ENCODE measurements at places on chromosomes 5 and 9.

- no peak for DNase-seq
Measured at GRCh38 chr5:59040024-59040803, 457.3 kb downstream of the RAB3C start.

- no peak for DNase-seq
Measured at GRCh38 chr5:178396796-178397720, 164.5 kb upstream of the PHYKPL start.

DNA sequence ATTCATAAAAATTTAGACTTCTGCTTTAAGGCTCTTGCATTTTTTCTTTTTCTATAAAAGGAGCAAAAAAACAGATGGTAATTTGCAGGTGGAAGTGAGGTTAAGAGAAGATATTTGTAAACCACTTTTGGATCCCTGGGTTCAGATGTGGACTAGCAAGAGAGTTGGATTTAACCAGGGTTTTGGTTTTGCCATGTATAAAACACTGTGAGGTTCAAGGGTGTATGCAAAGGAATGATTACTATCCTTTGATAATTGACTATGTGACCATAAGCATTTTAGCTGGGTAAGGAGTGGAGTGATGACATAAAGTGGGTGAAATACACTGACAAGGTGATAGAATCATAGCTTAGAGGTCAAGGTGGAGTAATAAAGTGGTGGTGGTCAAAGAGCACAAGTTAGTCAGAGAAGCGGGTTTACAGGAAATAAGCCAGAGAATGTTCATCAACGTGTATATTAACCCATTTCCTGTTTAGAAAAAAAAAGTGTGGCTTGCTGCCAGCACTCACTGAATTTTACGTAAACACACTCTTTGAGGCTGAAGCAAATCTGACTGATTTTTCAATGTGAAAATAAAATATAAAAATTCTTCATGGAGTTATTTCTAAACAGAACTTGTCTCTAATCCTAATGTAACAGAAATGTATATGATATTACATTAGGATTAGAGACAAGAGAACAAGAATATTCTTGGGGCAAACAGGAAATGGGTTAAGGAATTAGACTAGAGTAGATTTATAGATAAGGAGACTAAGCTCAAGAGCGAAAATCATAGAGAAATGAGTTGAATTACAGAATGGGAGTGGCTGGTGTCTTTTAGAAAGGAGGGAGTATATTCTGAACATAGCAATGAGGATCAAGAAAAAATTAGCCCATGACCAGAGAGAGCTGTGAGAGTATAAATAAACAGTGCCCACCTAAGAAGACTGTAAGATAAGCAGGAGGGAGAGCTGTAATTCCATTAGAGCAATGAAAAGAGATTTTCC lies 74.5 kb downstream of the CDKN2A start:
- DNase-seq = no peak

GRCh38 chr5:99349787-99350186 lies 421.0 kb upstream of the CHD1 start:
- DNase-seq = no peak

DNA sequence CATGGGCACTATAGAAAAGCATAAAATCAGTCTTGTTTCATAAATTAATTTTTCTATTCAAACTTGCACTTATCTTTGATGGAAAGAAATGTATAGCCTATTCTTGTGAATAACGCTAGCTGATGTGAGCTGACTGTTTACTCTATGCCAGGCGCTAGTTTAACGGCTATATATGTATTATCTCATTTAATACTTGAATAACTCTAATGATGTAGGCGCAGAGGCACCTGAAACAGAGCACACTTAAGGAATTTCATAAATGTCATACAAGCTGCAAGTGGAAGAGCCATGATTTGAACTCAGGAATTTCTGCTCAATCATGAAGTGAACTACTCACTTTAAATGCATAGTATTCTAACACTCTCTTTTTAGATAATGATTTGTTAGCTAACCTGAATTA lies 551.8 kb downstream of the PDE4D start:
- no peak for DNase-seq

DNA sequence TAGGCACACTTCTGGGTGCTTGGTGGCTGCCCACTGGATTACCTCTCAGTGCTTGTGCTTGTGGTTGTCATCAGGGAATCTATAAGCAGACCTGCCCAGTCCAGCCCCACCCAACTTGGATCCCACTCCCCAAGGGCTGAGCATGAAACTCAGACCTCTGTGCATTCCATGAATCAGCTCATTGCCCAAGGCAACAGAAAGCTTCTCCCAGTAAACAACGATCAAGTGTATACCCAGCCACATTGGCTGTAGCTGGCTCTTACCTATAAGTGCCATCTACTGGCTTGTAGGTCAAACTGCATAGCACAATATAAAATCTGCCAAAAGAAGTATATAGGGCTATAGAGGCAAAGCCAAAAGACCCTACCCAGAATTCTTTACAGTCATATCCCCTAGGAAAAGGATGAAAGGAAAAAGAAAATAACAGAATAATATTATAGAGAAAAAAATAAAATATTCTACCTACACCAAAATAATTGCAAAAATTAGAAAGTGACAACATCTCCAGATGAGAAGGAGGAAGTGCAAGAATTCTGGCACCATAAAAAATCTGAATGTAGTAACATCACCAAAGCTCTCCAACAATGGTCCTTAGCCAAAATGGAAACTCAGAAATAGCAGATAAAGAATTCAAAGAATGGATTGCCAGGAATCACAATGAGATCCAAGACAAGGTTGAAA lies 321.0 kb upstream of the TRPC7 start:
- no peak for DNase-seq
